ENCODE measurements at places on chromosomes 4 and X. TPM values are rescaled to one million over a fixed set of nuclear protein-coding genes. Genes with fewer than 3 reads are reported as not detected.
A peak's percentile ranks its signal among the peaks of the same experiment; 100 is the strongest.

DNA sequence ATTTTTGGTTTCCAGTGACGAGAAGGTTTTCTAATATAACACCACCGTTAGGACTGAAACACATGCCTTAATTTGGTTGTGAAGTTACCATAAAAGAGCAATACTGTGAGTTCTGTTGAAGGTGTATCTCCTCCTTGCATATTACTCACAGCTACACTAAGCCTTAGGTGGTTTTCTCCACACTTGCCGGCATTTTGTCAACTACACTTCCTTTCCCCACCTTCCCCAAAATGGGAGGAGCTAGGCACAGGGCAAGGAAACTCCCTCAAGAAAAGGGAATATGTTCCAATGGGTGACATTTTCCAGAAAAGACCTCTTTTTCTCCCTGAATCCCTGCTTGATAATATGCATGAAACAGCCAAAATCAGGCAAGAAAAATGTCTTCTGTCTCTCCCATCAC lies 44.8 kb downstream of the RELL1 start:
- no peak for DNase-seq

GRCh38 chr4:69830560-69831269 lies 29.2 kb downstream of the SULT1E1 start:
- peak; percentile 83 for DNase-seq

Gene TSPAN7
- not detected for total RNA-seq

Gene VEGFC
- 36.6 TPM for total RNA-seq

Gene GABRG1
- not detected for total RNA-seq

Gene IBSP
- not detected for total RNA-seq

Gene LRCH2
- total RNA-seq = 0.11 TPM

Data from PC-3 (cell line).